Progenitor cell of endocrine pancreas (in vitro differentiated cells): ENCODE measurements at places on chromosomes 7 and 10. TPM values are rescaled to one million over a fixed set of nuclear protein-coding genes. Genes with fewer than 3 reads are reported as not detected.

Gene NCAPG2
- 28.3 and 33.6 TPM in 2 replicates for total RNA-seq

- no peak overlapping the region for H3K4me3 ChIP-seq
- DNase-seq, result no peak
- no peak overlapping the region for H3K27ac ChIP-seq
- no peaks in the 10 kb centered on the region for H3K27me3 ChIP-seq
Observed at GRCh38 chr7:126079151-126079550, 1149.5 kb upstream of the POT1 start.

- H3K27me3 ChIP-seq, result no peaks in the 10 kb centered on the region
- no peak for DNase-seq
- peaks cover 31% of the 10 kb centered on the region for H3K36me3 ChIP-seq
- no peak overlapping the region for H3K27ac ChIP-seq
Observed at GRCh38 chr7:116776610-116777289, 85.6 kb upstream of the CAPZA2 start.

GRCh38 chr7:149284343-149284742 is 22.3 kb downstream of the ZNF783 start:
- peaks cover 9% of the 10 kb centered on the region for H3K27me3 ChIP-seq
- peaks cover 6% of the 10 kb centered on the region for H3K36me3 ChIP-seq
- no peak for DNase-seq

- H3K27ac ChIP-seq, result no peak overlapping the region
- H3K4me3 ChIP-seq, result no peak overlapping the region
- H3K27me3 ChIP-seq, result no peaks in the 10 kb centered on the region
- H3K4me1 ChIP-seq, result no peaks in the 10 kb centered on the region
- no peak for DNase-seq
- H3K36me3 ChIP-seq, result no peaks in the 10 kb centered on the region
Observed at GRCh38 chr10:59524348-59524747, 162.0 kb upstream of the FAM13C start.

Gene CUBN
- total RNA-seq, result 0.98 and 1.5 TPM in 2 replicates

DNA sequence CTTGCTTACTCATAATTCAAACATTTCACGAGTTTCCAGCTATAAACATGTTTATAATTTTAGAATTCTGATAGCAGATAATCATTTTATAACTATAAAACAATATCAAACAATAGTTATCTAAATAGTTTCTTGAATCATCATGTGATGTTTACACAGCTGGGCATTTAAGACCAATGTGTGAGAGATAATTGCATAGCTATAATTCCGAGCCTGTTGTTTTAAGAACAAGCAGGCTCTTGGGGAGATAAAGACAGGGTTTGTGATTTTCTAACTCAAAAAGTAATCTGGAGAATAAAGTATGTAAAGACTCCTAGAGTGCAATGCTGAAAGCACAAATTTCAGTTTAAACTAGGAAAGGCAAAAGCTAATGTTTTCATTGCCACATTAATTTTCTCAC is 331.2 kb downstream of the LRRTM3 start:
- H3K4me3 ChIP-seq, result no peak overlapping the region
- no peaks in the 10 kb centered on the region for H3K27me3 ChIP-seq
- no peak for DNase-seq
- H3K36me3 ChIP-seq, result no peaks in the 10 kb centered on the region

DNA sequence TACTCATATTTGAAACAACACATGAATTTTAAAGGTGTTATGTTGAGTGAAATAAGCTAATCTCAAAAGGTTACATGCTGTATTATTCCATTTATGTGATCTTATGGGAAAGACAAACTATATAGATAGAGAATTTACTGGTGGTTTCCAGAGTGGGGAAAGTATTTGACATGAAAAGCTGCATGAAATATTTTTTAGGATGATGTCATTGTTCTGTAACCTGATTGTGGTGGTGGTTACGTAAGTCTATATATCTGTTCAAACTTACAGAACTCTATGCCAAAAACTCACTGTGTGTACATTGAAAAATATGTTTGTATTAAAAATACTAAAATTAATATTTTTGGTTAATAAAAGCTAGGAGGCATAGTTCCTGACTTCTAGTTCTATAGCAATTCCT is 453.0 kb downstream of the SORCS3 start:
- peaks cover 5% of the 10 kb centered on the region for H3K4me1 ChIP-seq
- H3K36me3 ChIP-seq, result no peaks in the 10 kb centered on the region
- no peaks in the 10 kb centered on the region for H3K27me3 ChIP-seq
- no peak overlapping the region for H3K4me3 ChIP-seq
- DNase-seq, result no peak

Gene SLC25A40
- 26.8 and 28.5 TPM in 2 replicates for total RNA-seq

DNA sequence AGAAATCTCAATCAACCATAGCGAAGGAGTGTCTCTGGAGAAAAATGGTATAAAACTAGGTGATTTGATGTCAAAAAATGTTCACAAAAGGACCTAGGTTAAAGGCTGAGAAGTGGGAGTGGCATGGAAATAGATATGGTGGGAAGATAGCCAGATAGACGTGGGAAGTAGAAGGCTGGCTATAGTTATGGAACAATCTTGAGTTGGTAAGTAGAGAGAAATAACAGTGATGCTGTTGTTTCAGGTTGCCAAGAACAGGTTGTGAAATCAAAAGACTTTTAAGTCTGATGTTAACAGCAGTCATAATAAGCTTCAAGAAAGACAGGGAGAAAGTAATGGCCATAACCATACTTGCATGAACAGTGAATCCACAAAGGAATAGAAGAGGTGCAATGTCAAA is 106.1 kb upstream of the RSU1 start:
- no peaks in the 10 kb centered on the region for H3K36me3 ChIP-seq
- no peak for DNase-seq
- H3K4me1 ChIP-seq, result no peaks in the 10 kb centered on the region
- no peaks in the 10 kb centered on the region for H3K27me3 ChIP-seq

GRCh38 chr7:27647046-27647445 is 15.6 kb downstream of the HIBADH start:
- H3K27me3 ChIP-seq, result no peaks in the 10 kb centered on the region
- peak overlapping the region; percentile 23 for H3K27ac ChIP-seq
- no peak overlapping the region for H3K4me3 ChIP-seq

Gene LIPN
- not detected in 2 replicates for total RNA-seq

Gene COL1A2
- 14.8 and 26.2 TPM in 2 replicates for total RNA-seq

DNA sequence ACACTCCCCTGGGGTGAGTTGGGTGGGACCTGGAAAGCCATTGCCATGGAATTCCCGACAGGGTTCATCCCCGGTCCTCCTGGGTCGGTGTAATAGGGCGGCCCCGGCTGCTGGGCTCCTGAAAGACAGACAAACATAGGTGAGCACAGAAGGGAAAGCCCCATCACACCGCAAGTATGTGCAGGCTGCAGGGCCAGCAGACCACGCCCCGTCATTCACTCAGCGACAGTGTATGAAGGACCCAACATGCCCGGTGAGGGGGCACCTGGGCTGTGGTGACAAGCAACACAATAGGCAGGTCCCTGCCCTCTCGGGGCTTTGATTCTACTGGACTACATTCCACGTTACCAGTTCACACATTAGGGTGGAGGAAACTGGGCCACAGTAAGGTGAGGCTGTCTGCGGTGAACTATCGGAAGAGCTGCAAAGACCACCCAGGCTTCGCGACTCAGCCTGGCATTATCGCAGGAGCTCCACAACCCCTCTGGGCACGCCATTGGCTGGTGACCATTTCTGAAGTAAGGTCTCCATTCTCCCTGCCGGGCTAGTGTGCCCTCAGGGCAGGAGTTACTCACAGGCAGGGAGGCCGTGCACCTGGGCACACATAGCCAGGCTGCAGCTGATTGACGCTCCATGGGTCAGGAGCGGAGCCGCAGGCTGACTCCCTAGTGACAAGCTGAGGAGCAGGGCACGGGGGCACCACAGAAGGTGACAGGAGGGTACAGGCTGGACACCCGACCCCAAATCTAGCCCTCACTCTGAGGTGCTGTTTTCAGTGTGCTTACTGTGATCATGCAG is 99.2 kb downstream of the VOPP1 start:
- no peak overlapping the region for H3K27ac ChIP-seq
- DNase-seq, result no peak
- peaks cover 8% of the 10 kb centered on the region for H3K36me3 ChIP-seq
- no peaks in the 10 kb centered on the region for H3K4me1 ChIP-seq
- H3K4me3 ChIP-seq, result no peak overlapping the region

DNA sequence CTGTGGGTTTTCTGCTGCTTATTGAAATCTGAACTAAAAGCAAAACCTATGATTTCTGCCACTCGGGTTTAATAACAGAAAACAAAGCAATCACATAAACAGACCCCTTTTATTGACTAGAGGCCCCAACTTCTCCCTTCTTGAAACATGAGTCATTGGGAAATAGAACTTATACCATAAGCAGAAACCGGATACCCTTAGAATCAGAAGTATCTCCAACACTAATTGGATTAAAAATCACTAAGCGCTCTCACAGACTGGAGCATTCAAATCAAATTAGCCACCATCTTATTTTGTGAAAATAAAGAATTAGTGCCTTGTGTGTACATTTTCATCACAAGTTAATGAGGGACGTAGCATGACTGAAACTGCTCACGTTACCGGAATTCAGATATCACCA is 206.9 kb downstream of the WDR11 start:
- H3K4me1 ChIP-seq, result peaks cover 2% of the 10 kb centered on the region
- DNase-seq, result no peak
- peaks cover 3% of the 10 kb centered on the region for H3K27me3 ChIP-seq
- H3K36me3 ChIP-seq, result no peaks in the 10 kb centered on the region
- H3K4me3 ChIP-seq, result no peak overlapping the region

- no peaks in the 10 kb centered on the region for H3K4me1 ChIP-seq
- no peaks in the 10 kb centered on the region for H3K27me3 ChIP-seq
- no peak overlapping the region for H3K27ac ChIP-seq
- no peak for DNase-seq
- H3K36me3 ChIP-seq, result no peaks in the 10 kb centered on the region
- no peak overlapping the region for H3K4me3 ChIP-seq
Observed at GRCh38 chr7:17075601-17076255, 193.9 kb upstream of the AGR3 start.

DNA sequence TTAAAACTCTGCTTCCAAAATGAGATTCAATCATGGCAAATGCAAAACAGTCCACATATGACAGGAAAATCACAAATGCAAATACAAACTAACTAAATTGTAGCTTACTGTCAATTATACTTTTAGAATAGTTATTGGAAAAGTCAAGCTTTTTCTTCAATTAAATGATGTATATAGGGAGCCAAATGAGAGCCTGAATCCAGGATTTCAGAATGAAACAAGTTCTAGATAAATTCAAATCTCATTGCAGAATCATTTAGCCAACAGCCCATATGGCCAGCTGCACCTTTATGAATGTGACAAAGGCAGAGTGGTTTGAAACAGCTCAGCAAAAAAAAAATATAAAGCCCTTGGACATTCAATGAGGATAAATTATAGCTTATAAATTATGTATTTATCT is 82.2 kb upstream of the SCIN start:
- no peak overlapping the region for H3K27ac ChIP-seq
- DNase-seq, result no peak
- H3K4me1 ChIP-seq, result no peaks in the 10 kb centered on the region
- no peaks in the 10 kb centered on the region for H3K36me3 ChIP-seq

DNA sequence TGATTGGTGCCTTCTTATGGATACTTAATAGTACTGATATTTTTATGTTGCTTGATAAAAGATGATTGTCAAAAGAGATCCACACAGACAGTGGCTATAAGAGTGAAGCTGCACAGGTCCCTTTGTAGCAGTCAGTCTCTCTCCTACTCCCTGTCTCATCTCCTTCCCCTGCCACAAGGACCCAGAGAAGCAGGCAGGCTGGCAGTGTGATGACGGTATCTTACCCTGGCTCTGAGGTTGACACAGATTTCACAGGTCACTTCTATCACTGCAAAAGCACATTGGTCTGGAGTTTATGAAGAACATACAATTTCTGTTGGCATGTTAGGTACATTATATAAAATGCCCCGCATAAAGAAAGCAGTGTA is 64.4 kb upstream of the AHR start:
- DNase-seq, result no peak
- H3K27ac ChIP-seq, result no peak overlapping the region
- peaks cover under 1% of the 10 kb centered on the region for H3K4me1 ChIP-seq

GRCh38 chr10:79293841-79294581 is 53.3 kb upstream of the PPIF start:
- peaks cover 22% of the 10 kb centered on the region for H3K36me3 ChIP-seq
- H3K4me3 ChIP-seq, result no peak overlapping the region

DNA sequence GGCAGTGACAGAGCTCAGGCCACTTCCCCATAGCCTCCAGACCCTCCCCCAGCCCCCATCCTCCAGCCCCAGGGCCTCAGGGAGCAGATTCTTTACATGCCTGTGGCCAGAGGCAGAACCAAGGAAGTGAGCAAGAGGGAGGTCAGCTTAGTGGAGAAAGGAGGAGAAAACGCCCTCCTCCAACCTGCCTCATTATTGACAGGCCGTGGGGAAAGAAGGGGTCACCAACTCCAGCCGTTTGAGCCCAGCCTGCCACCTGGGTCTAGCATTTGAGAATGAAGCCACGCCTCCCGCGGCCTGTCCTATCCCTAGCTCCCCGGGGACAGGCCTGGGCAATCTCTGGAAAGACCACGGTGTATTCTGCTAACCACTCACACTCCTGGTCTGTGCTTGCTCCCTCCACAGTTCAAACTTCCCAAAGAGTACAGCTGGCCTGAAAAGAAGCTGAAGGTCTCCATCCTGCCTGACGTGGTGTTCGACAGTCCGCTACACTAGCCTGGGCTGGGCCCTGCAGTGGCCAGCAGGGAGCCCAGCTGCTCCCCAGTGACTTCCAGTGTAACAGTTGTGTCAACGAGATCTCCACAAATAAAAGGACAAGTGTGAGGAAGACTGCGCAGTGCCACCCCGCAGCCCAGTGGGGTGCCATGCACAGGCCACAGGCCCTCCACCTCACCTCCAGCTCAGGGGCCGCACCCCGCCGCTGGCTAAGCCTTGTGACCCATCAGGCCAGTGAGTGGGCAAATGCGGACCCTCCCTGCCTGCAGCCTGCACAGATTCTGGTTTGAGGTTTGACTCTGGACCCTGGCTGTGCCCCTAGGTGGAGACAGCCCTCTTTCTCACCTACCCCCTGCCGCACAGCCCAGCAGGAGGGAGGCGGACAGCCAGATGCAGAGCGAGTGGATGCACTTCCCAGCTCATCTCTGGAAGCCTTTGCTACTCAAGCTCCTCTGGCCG is 14.3 kb upstream of the TRIM8 start:
- peaks cover 8% of the 10 kb centered on the region for H3K36me3 ChIP-seq
- no peak overlapping the region for H3K4me3 ChIP-seq
- peaks cover 28% of the 10 kb centered on the region for H3K4me1 ChIP-seq

Gene PPP1R3C
- total RNA-seq, result 29.5 and 30.0 TPM in 2 replicates

Gene SPDYE11
- 0.22 TPM in 1 of 2 replicates, not detected in the other for total RNA-seq

Gene CPED1
- total RNA-seq, result 0.80 and 1.1 TPM in 2 replicates

Gene FAM131B
- 2.3 and 3.7 TPM in 2 replicates for total RNA-seq

Gene NPSR1
- not detected in 2 replicates for total RNA-seq

- H3K27ac ChIP-seq, result peak overlapping the region; percentile 98
- H3K4me3 ChIP-seq, result peak overlapping the region; percentile 91
- H3K36me3 ChIP-seq, result peaks cover 4% of the 10 kb centered on the region
- peak; percentile 19 for DNase-seq
Observed at GRCh38 chr10:119079599-119080520, 757 bp downstream of the EIF3A start.

DNA sequence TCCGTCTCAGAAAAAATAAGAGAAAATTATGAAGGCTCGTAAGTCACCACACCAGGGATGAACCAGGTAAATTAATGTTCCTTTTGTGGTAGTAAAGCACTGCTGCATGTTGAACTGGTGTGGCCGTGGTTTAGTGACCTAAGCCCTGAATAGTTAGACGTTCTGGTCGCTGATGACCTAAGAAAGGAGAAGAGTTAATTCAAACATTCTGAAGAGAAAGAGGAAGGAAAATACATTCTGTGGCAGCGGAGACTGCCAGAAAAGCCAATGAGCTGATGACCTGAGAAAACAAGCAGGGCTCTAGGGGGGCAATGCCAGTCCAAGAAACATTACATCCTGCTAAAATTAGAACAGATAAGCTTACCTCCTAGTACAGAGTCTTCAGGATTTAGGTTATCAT is 17.5 kb downstream of the DNAJC9 start:
- no peaks in the 10 kb centered on the region for H3K4me1 ChIP-seq
- H3K27ac ChIP-seq, result no peak overlapping the region
- H3K27me3 ChIP-seq, result no peaks in the 10 kb centered on the region
- H3K4me3 ChIP-seq, result no peak overlapping the region
- DNase-seq, result no peak
